EL (cell line): ENCODE measurements at places on chromosomes 1 and 21.

GRCh38 chr1:173122344-173122935 lies 71.7 kb upstream of the TNFSF18 start:
- peak; percentile 34 for DNase-seq

GRCh38 chr1:7300893-7301663 lies 470.0 kb upstream of the VAMP3 start:
- peak; percentile 97 for DNase-seq

DNA sequence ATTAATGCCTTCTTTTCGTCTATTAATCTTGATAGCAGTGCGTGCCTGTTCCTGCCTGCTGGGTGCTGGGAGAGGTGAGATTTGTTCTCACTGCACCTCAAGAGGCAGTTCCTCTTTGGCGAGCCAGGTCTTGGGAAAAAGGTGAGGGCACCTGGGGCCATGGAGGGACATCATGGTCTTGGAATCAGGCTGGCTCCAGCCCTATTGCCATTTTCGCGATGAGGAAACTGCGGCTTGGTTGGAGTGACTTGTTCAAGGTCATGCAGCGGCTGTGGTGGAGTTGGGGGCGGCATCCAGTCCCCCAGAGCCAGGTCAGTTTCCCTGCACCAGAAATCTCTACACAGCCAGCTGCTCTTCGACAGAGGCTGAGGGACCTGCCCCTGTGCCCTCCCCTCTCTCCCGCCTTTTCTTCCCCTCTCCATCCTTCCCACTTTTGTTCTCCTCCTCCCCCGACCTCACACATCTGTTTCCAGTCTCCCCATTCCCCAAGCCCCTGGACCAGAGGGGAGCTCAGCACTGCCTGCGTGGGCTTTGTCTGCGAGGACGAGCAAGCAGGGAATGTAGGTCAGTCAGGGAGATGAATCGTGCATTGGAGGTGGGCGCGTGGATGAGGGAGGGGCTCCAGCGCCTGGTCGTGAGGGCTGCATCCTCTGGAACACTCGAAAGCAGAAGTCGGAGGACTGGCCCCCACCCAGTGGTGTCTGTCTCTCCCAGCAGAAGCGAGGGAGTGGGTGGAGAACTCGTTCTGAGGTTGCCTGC lies 135.1 kb downstream of the ACTL8 start:
- DNase-seq = no peak

- DNase-seq = no peak
Observed at GRCh38 chr1:228414511-228415211, 2.0 kb downstream of the TRIM17 start.
